ENCODE measurements at places on chromosomes 12 and 14. TPM values are rescaled to one million over a fixed set of nuclear protein-coding genes. Genes with fewer than 3 reads are reported as not detected.

The TAS2R42 gene
- not detected for total RNA-seq

The TOMM20L gene
- total RNA-seq = not detected

The HOXC9 gene
- 15.5 TPM for total RNA-seq

The NOVA1 gene
- total RNA-seq = 1.4 TPM

The TUBA1C gene
- total RNA-seq = 544 TPM

The ASCL1 gene
- total RNA-seq = not detected

The LRP6 gene
- 15.2 TPM for total RNA-seq

The DPY19L2 gene
- total RNA-seq = 5.8 TPM

The NTS gene
- total RNA-seq = not detected

The DIO2 gene
- not detected for total RNA-seq

The DHRS1 gene
- 48.5 TPM for total RNA-seq

The SOCS2 gene
- 30.9 TPM for total RNA-seq

The TC2N gene
- total RNA-seq = 9.6 TPM

The CISTR gene
- total RNA-seq = not detected

The IFI27L1 gene
- 24.7 TPM for total RNA-seq

The KRT71 gene
- not detected for total RNA-seq

The PRKD1 gene
- 4.3 TPM for total RNA-seq

The CMKLR1 gene
- total RNA-seq = 1.4 TPM
